ENCODE measurements at places on chromosomes 12 and 14. TPM values are rescaled to one million over a fixed set of nuclear protein-coding genes. Genes with fewer than 3 reads are reported as not detected.

The HCFC2 gene
- total RNA-seq, result 4.7 TPM

The GLIPR1L1 gene
- total RNA-seq, result not detected

The EGLN3 gene
- 7.1 TPM for total RNA-seq

The TMEM229B gene
- total RNA-seq, result not detected

The SLC24A4 gene
- not detected for total RNA-seq

The ADAM21 gene
- total RNA-seq, result 0.32 TPM

The HOXC12 gene
- not detected for total RNA-seq

The C12orf50 gene
- total RNA-seq, result not detected

The CEP128 gene
- total RNA-seq, result 1.4 TPM

The KIF26A gene
- 1.2 TPM for total RNA-seq

The LRRC23 gene
- total RNA-seq, result 13.9 TPM

The PTGER2 gene
- total RNA-seq, result 129 TPM

The FGF6 gene
- total RNA-seq, result not detected

The SINHCAF gene
- 79.9 TPM for total RNA-seq

The OR6C2 gene
- total RNA-seq, result not detected

The OR4K15 gene
- not detected for total RNA-seq

The SLC25A3 gene
- 663 TPM for total RNA-seq

The KRT74 gene
- total RNA-seq, result not detected

The FAIM2 gene
- 3.5 TPM for total RNA-seq

The CISTR gene
- not detected for total RNA-seq

The NDUFA9 gene
- 29.4 TPM for total RNA-seq

The PRIMA1 gene
- total RNA-seq, result not detected

The ESR2 gene
- total RNA-seq, result 0.40 TPM

The POMT2 gene
- total RNA-seq, result 14.5 TPM

The SCN8A gene
- 3.7 TPM for total RNA-seq

The LALBA gene
- total RNA-seq, result not detected

The PTHLH gene
- total RNA-seq, result 2.3 TPM

The TTC5 gene
- total RNA-seq, result 15.8 TPM

The GLT1D1 gene
- total RNA-seq, result not detected

The CMKLR1 gene
- total RNA-seq, result 0.13 TPM

The SLC17A8 gene
- not detected for total RNA-seq

The ZBTB42 gene
- 1.5 TPM for total RNA-seq

The KRT1 gene
- not detected for total RNA-seq

The SLC6A13 gene
- total RNA-seq, result not detected

The BMAL2 gene
- 18.6 TPM for total RNA-seq

The RFX4 gene
- not detected for total RNA-seq
